ENCODE measurements at places on chromosomes 11 and 22.

- no peak for DNase-seq
These were observed 220.2 kb downstream of the CTTN start for GRCh38 chr11:70618431-70619101.

GRCh38 chr11:116913000-116913399 lies 75.6 kb upstream of the APOA1 start:
- DNase-seq: no peak

DNA sequence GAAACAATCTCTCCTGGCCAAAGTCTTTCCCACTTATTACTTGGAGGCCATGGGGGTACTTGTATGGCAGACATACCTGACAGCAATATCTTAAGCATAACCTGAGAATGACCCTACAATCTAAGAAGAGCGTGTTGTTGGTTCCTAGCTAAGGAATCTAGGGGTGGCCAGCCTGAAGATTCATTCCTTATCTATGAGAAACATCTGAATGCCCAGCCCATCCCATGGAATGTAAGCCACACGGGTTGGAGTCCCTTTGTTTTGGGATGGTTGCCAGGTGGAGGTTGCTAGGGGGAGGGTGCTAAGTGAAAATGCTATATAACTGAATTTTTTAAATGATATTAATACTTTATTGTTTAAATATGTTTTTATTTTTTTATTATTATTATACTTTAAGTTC lies 725.0 kb downstream of the ETS1 start:
- DNase-seq: no peak

GRCh38 chr11:112610996-112611750 lies 350.0 kb upstream of the NCAM1 start:
- no peak for DNase-seq
